ENCODE measurements at places on chromosomes 2 and 18.

- no peak for DNase-seq
Measured at GRCh38 chr2:112166806-112167499, 28.8 kb downstream of the FBLN7 start.

GRCh38 chr18:46411867-46412690 is 244.9 kb downstream of the LOXHD1 start:
- no peak for DNase-seq

GRCh38 chr18:61860302-61860701 is 32.5 kb downstream of the RNF152 start:
- DNase-seq, result no peak

GRCh38 chr2:196967116-196967515 is 40.6 kb upstream of the PGAP1 start:
- DNase-seq, result no peak
